HTR-8/SVneo (cell line): ENCODE measurements at places on chromosomes 3 and 15.

GRCh38 chr15:94457661-94458060 lies 226.3 kb downstream of the MCTP2 start:
- no peak for DNase-seq

- no peak for DNase-seq
These were observed 37.6 kb upstream of the BNC1 start for GRCh38 chr15:83322061-83322460.

GRCh38 chr3:185216607-185216958 lies 37.3 kb downstream of the EHHADH start:
- no peak for DNase-seq

GRCh38 chr3:65672871-65673815 lies 365.6 kb downstream of the MAGI1 start:
- peak; percentile 3 for DNase-seq

- peak; percentile 38 for DNase-seq
These were observed 32.0 kb upstream of the SEMA6D start for GRCh38 chr15:47685141-47685870.

DNA sequence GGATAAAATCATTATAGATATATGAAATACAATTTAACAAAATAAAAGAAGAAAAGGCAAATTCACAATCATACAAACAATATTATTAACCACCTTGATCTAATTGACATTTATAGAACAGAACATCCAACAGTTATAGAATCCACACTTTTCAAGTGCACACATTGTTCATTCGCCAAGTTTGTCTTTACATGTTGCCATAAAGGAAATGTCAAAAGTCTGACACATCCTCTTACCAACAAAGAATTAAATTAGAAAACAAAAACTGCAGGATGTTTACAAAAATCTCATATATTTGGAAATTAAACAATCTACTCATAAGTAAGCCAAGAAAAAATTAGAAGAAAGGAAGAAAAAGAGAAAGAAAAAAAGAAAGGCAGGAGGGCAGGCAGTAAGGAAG lies 909.2 kb upstream of the EPHA6 start:
- DNase-seq = no peak

GRCh38 chr3:151483961-151484520 lies 23.2 kb upstream of the IGSF10 start:
- no peak for DNase-seq

GRCh38 chr3:161766331-161766730 lies 269.7 kb downstream of the OTOL1 start:
- no peak for DNase-seq

GRCh38 chr3:179565496-179565895 lies 2.8 kb downstream of the ACTL6A start:
- DNase-seq = no peak

DNA sequence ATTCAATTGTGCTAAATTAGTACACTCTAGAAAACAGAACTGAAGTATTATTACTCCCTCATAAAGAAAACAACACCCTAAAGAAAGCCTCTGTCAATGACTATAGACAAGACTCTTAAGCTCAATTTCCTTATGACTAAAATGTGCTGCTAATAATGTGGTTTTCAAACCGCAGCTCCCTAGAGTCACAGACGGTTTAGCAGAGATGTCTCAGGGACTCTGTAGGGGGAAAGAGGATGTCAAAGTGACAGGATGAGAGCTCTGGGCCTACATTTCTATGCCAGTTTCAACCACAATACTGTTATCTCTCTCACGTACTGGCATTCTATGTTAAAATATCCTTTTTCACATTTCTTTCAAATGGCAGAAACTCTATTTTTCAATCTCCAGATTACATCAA lies 37.6 kb upstream of the WDR49 start:
- no peak for DNase-seq

DNA sequence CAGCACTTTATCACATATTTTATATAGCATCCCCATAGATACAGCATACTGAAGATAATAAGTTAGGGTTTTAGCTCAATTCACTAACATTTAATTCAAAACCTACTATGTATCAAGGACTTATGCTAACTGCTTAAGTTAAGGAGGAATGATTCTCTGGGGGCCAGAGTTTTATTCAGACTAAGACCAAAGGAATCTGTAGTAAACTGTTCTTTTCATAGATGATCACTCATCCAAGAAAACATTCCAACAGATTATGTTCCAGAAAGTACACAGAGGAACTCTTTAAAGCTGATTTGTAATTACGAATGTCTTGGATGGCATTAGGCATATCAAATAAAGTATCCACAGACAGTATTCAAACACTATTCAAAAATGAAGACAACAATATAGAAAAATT lies 226.4 kb downstream of the SCAPER start:
- DNase-seq = no peak

- DNase-seq = no peak
These were observed 15.1 kb upstream of the BLM start for GRCh38 chr15:90701880-90702630.

GRCh38 chr3:4950948-4951347 lies 28.3 kb upstream of the BHLHE40 start:
- no peak for DNase-seq

- DNase-seq = peak; percentile 83
These were observed 61.0 kb downstream of the TMEM44 start for GRCh38 chr3:194572143-194572789.

- no peak for DNase-seq
These were observed 239.2 kb upstream of the UMPS start for GRCh38 chr3:124491098-124491497.

- DNase-seq = no peak
These were observed 400.0 kb upstream of the PPP2R3A start for GRCh38 chr3:135565546-135565945.

GRCh38 chr3:45582430-45582829 lies 12.1 kb upstream of the LIMD1 start:
- no peak for DNase-seq

DNA sequence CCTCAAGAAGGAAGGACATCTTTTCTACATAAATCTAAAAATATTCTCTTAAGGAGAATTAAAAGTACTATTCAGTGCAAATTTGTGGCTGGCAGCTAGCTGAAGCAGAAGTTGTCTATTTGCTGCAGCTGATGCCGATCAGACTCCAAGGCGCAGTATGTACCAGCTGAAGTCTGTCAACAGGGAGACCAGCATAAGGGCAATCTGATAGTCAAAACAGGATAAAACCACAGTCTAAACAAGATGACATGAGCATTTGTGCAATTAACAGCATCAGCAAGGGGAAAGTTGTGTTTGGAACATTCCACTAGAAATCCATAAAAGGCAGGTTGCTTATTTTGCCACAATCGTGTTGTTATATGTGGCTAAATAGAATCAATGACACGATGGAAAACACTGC lies 198.2 kb upstream of the ROBO2 start:
- no peak for DNase-seq

- DNase-seq = no peak
These were observed 32.4 kb downstream of the POC1A start for GRCh38 chr3:52121813-52122212.

DNA sequence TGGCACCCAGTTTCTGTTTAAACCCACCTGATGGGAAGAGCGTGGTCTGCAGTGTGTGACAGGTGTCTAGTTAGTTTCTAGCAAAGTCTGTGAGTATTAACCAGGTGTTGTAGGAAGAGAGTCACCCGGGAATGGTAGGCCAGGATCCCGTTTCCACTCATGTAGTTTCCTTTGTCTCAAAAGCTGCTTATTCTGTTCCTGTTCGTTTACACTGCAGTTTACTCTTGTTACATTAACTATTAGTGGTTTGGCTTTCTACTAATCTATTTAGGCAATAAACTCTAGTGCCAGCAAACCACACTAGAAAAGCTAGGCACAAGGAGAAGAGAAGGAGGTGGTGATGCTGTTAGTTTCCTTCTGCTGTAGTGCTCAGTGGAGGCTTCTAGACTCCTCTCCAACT lies 32.7 kb downstream of the WDR76 start:
- DNase-seq = no peak

- DNase-seq = no peak
These were observed 13.6 kb upstream of the DENND6A start for GRCh38 chr3:57706462-57706861.

GRCh38 chr3:119562307-119562961 lies 3.0 kb upstream of the CD80 start:
- no peak for DNase-seq

GRCh38 chr3:46276497-46277099 lies 34.3 kb downstream of the CCR3 start:
- DNase-seq = no peak

DNA sequence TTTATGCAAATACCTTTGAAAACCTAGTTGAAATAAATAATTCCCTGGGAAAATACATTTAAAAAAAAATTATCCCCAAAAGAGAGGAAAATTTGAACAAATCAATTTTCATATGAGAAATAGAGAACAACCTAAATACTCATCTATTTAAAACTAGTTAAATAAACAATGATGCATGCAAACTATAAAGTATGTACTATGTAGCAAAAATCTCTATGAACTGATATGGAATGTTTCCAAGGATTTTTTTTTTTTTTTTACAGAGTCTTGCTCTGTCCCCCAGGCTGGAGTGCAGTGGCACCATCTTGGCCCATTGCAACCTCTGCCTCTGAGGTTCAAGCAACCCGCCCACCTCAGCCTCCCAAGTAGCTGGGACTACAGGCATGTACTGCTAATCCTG lies 27.2 kb upstream of the B3GALNT1 start:
- DNase-seq = no peak
